ENCODE measurements at places on chromosomes 2 and 18.

DNA sequence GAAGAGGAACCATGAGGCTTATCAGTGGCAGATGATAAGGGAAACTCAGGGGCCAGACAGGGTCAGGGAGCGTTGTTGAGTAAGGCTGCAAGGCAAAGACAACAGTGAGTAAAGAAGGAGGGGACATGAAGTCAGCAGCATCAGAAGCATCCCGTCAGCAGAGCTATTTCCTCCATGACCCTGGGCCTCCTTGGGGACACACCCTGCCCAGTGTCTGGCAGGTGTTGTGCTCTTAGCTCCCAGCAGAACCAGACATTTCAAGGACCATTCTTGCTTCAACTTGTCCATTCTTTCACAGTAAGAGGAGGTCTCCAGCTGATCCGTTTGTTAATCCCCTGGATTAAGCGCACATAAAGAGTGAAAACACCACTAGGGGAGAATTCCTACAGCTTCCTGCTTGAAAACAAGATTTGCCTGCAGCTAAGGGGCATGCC, 88.7 kb upstream of the MEIS1 start:
- no peak for DNase-seq

DNA sequence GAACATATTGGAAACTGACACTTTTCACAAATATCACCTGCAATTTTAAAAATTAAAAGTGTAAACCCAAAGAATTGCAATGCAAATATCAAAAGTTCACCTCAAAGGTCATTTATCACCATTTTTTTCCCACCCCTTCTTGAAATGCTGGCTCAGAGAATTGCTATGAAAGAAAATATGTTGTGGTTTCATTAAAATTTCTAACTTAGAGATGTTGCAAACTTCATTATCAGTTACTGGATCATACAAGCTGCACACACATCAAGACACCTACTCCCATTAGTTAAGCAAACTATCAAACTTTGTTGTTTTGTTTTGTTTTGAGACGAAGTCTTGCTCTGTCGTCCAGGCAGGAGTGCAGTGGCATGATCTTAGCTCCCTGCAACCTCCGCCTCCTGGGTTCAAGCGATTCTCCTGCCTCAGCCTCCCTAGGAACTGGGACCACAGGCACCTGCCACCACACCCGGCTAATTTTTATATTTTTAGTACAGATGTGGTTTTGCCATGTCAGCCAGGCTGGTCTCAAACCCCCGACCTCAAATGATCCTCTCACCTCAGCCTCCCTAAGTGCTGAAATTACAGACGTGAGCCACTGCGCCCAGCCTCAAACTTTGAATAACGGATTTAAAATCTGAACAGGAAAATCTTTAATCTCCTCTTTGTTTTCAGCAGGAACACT, 37.0 kb downstream of the STK39 start:
- DNase-seq = no peak

DNA sequence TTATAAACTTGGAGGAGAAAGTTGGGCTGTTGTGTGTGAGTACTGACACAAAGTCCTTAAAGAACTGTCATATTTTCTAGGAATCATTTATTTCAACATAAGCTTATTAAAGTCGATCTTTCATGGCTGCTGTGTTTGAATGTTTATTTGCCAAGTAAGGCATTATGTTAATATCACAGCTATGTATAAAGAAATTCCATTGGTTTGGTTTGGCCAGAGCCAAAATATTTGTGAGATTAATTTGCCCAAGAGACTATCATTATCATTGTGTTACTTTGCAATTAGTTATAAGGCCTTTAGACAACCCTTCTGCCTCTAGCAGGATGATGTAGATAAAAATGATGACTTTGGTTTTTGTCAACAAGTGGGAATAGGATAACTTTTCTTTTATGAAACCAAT, 240.6 kb upstream of the NT5C1B start:
- DNase-seq = no peak

GRCh38 chr2:124025891-124026434, 876 bp downstream of the CNTNAP5 start:
- no peak for DNase-seq

All from stimulated activated naive CD8-positive, alpha-beta T cell treated with anti-CD3 and anti-CD28 coated beads, Interleukin-15, amount 100 ng/mL, for 72 hours (primary cell).